ENCODE measurements at places on chromosomes 5 and 9.
A peak's percentile ranks its signal among the peaks of the same experiment; 100 is the strongest.

DNA sequence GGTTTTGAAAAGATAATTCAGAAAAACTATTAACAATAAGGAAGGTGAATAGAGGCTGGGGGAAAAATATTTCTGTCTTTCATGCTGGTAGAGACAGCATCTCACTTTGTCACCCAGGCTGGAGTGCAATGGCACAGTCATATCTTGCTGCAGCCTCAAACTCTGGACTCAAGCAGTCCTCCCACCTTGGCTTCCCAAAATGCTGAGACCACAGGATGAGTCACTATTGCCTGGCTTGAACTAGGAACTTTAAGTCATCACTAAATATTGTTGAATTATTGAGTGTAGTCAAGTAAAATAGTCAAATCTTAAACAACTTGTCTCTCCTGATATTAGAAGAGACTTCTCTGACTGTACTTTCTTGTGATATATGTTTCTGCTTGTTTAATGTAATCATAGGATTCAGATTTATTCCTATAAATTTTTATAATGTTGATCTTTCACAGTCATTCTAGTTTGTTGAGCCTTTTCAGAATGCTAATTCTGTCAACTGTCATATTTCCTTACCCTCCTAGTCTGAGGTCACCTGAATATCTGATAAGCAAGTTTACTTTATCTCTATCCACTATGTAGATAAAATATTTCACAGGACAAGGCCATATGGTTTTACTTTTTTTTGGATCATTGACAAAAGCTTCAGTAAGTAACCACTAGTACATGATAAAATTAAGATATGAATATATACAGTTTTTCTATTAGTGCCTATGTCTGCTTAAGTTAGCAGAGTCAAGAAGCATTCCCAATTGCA, 1696.5 kb downstream of the MAT2B start:
- peak; percentile 11 for DNase-seq

DNA sequence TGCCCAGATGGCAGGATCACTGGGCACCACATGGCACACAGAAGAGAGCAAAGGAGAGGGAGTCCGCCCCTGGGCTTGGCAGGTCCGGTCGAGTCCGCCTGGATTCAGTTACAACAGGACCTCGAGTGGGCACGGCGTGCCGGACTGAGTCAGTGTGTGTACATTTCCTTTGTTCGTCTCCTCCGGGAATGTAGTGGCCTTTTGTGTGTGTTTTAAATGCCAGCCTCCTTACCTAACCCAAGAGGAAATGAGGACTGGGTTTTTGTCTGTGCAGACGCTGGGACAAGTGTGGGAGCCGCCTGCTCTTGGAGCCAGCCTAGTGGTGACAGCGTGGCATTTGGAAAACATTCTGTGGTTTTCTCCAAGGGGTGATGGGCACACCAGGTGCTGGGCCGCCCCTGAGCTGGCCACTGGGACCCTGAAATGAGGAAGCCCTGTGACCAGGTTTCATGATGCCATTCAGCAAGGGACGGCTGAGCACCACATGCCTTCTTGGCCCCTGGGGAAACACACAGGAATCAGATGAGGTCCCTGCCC, 9.6 kb downstream of the NEK6 start:
- DNase-seq: no peak

GRCh38 chr5:115423051-115423450, 121.5 kb downstream of the FEM1C start:
- DNase-seq: no peak

GRCh38 chr9:131595696-131596429, 50.5 kb downstream of the PRRT1B start:
- DNase-seq: no peak

- no peak for DNase-seq
Measured at GRCh38 chr5:179607160-179607931, 16.1 kb downstream of the HNRNPH1 start.

DNA sequence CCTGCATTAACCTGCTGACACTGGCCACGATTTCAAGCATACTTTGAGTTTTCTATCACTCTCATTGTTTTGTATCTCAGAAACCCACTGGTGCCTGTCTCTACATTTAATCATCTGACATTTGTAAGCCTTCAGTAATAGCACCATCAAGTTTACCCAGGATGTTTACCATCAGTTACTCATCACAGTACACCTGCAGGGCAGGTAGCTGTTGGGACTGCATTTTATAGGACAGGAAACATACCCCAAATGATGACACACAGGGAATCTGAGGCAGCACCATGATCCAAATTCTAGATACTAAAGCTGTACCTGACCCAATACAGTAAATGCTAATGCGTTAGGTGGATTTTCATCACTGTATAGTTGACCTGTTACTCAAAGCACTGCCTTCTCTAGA, 114.2 kb downstream of the FEM1C start:
- no peak for DNase-seq

- peak; percentile 48 for DNase-seq
Measured at GRCh38 chr5:168578006-168578405, 1.2 kb downstream of the PANK3 start.

DNA sequence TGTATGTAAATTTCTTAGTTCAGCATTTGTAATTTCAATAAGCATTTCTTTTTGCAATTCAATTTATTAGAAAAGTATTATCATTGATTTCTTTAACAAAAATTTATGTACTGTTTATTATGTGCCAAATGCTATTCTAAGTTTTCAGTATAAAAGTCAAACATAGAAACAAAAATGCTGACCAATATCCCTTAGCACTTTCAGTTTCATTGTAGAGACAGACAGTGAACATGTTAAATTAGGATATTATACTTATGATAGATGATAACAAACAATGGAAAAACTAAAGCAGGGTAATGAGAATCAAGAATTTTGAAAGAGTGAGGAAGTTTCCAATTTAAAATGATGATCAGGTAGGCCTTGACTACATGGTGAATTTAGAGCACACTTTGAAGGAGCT, 1106.0 kb downstream of the TAF11L14 start:
- DNase-seq: no peak

GRCh38 chr5:16144416-16144815, 35.2 kb downstream of the MARCHF11 start:
- no peak for DNase-seq

DNA sequence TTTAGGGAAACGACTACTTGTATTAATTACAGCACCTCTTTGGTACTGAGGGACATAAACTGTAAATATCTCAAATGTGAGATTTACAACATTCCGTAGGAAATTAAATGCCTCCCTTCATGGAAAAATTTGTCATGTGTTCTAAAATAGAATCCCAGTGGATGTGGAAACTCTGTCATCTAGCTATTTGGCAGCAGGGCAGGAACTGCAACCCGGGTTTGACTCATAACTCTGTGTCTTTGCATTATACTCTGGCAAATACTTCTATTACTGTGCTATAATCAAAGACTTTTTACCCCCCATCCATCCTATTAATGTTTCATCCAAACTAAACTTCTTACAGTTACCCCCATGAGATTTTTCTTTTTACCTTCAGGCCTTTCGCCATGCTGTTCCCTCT, 6.6 kb downstream of the PLPPR1 start:
- no peak for DNase-seq

DNA sequence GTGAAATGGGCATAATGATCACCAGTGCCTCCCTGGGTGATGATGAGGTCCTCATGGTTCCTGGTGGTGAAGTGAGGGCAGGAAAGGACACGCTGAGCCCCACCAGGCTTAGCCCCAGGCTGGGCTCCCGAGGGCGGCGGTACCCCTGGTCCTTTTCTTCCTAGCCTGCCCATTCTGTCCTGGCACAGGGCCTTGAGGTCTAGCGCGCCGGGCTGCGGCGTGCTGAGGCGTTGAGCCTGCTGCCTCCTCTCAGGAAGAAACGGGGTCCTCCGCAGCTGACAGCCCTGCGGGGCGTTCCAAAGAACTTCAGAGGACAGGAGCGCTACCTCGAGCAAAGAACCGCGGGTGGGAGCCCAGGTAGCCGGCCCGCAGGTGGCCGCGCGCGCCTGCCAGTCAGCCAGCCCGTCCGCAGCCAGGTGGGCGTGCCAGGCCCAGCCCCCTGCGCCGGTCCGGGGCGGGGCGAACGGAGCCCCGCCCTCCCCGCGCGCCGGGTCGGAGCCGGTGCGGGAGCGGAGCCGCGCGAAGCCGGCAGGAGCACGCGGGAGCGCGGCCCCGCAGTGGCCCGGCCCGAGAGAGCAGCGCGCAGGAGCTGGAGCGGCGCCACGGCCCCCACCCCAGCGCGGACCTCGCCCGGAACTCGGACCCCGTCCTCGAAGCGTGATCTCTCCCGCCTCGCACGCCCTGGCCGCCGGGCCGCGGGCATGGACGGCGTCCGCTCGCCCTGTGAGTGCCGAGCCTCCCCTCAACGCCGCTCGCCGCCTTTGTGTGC, at the start of gene WNK2:
Gene WNK2, plus strand, starts transcription at position 477 of the 769 bp plus-strand sequence. CDS start 791 bp downstream, outside the sequence.
- peak; percentile 17 for DNase-seq

DNA sequence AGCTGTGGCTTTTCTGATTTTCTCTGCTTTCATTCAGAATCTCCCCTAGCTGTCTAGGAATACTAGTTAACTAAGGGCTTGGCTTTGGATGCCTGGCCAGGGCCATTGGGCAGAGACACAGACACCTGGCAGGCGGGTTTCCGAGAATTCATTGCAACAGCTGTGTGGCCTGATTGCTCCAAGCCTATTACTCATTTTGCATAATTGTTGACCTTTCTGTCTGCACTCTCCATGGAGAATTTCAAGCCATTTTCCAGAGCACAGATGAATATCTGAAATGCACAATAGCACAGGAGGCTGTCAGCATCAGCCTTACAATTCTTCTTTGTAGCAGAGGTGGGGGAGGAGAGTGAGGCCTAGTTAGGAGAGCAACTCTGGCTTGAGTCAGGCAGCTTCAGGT, 310.5 kb downstream of the DMAC1 start:
- DNase-seq: no peak

- no peak for DNase-seq
Measured at GRCh38 chr9:96157675-96158074, 144.3 kb downstream of the HSD17B3 start.

GRCh38 chr5:116395226-116395625, 179.4 kb downstream of the SEMA6A start:
- no peak for DNase-seq

- DNase-seq: no peak
Measured at GRCh38 chr5:77971776-77972468, 195.8 kb upstream of the TBCA start.

- no peak for DNase-seq
Measured at GRCh38 chr5:88142886-88143692, 125.6 kb downstream of the TMEM161B start.

- DNase-seq: no peak
Measured at GRCh38 chr5:93279296-93279963, 301.6 kb downstream of the NR2F1-AS1 start.

DNA sequence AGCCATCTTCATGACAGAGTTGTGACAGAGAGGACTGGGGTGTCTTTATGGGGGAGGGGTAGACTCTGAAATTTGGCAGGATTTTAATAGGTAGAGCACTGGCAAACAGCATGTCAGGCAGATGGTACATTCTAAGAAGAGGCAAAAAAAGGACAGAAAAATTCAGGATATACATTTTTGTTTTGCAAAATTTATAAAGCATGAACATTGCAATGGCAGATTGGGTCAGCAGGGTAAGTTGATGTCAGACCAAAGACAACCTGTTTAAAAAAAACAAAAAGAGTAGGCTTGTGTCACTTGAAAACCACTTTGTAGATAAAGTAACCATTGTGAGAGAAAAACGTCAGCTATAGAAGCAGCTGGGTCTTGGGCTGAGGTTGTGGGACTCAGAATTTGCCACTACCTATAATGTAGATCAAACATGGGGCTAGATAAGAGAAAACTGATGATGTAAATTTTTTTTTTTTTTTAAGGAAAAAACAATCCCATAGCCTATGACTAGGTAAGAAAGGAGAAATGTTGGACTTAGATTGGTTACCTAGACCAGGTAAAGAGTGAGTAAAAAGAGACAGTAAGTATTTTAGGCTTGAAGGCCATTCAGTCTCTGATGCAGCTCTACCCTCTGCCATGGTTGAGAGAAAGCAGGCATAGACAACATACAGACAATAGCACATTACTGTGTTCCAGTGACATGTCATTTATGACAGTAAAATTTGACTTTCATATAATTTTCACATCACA, 8.3 kb downstream of the CAMK4 start:
- DNase-seq: no peak

- DNase-seq: no peak
Measured at GRCh38 chr9:78131969-78132700, 100.5 kb upstream of the GNAQ start.

- DNase-seq: no peak
Measured at GRCh38 chr5:1914471-1914870, 31.7 kb upstream of the IRX4 start.

DNA sequence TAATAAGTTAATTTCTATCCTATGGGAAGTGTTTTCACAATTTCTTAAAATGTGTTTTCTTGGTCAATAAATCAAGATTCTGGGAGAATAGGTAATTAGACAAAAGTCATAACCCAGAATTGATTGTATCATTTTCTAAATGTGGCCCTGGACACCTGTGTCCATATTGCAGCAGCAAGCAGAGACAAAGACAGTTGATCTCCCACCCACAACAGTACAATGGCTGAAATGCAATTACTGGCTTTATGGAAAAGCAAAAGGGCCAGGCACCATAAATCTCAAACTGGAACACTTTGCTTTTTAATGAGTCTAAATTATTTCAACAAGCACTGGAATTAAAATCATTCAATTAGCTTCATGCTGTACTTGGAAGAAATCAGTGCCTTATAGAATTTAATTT, 157.2 kb downstream of the ESM1 start:
- no peak for DNase-seq

DNA sequence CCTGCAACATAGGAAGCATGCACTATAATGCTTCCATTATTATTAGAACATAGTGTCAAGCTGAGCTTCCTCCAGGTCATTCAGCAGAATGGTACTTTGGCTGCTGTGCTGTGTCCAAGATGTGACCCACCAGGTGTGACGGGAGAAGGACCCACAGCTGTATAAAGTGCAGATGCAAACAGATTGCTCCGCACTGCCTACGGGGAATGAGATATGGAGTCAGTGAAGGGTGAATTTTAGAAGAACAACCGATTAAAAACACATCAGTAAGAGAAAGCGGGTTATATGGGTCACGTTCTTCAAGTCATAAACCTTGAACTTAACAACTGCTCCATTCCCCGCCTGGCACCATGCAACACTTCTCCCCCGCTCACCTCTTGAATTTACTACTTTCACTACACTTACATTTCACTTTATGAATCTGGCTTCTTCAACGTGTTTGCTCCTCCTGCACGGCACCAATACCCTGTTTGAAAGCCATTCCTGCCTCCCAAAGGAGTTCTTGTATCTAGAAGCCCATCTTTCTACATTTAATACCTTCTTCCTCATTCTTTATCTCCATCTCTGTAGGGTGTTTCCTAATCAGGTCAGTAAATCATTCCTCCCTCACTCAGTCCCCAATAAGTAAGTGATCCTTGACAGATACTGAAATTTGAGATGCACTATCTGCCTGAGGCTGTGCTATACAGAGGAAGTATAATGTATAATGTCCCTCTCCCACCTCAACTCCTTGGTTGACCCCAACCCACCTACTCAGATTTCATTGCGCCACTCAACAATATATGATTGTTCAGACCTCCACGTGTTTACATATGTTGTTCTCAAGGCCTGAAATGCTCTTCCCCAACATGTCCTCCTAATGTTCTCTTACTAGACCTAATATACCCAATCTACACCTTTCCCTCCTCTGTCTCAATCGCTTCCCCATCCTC, 25.9 kb downstream of the BRINP1 start:
- no peak for DNase-seq

- DNase-seq: no peak
Measured at GRCh38 chr5:101689306-101689705, 606.8 kb downstream of the SLCO4C1 start.

GRCh38 chr5:142364251-142365145, 39.7 kb upstream of the SPRY4 start:
- peak; percentile 11 for DNase-seq

- DNase-seq: no peak
Measured at GRCh38 chr9:76369583-76369982, 24.6 kb downstream of the RFK start.

Data from hematopoietic multipotent progenitor cell treated with erythropoietin and hydrocortisone succinate and interleukin-3 and kit ligand, for 8 days (in vitro differentiated cells).